ENCODE measurements at places on chromosomes 12 and 14.

DNA sequence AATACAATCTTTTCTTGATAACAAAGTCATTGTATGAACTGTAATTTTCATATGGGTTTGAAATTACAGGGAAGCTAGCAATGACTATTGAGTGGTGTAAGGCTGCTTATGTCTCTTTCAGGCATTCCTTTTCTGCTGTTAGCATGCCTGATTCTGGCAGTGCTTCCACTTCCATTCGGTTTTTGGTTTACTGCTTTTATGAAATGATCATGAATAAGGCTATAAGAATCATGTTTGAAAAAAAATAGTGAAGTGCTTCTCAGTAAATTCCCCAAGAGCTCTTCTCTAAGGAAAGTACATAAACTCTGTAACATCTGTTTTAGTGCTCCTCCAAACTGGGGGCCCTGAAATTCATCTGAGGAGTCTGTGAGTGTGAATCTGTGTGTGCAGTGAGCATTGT, 434.0 kb upstream of the RGS6 start:
- DNase-seq = no peak

DNA sequence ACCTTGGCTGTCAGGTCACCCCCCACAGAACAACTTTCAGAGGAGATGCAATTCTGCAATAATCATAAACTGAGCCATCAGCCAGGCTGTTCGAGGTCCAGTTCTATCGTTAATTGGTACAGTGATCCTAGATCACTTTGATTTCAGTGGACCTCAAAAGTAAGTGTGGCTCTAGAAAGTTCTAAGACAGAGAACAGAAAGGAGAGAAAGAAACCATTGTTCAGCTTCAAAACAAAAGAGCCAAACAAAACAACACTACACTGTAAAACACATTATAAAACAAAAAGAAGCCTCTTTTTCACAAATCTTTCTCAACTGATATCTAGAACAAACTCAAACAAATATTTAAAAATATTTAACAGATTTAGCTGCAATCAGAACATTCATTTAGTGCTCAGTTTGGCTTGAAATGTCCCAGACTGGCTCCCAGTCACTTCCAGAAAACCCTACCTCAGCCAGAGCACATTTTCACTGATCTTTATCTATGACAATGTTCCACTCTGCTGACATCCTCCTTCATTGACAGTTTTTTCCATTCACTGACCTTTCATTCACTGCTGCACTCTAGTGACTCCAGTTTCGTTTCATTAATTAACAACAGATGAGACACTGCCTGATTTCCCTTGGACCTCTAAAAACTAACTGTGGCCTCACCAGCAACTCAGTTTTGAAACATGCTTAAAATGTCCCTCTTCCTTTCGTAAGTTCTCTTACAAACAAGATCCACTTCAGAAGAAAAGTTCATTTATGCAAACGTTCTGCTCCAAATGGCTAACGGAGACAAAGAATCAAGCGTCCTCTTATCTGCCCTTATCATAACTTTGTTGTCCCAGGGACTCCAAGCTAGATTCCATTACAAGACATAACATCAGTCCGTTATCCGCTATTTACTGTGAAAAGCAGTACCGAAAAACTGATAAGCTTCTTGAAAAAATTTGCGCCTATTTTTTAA, 56.8 kb downstream of the DUSP16 start:
- DNase-seq = no peak

DNA sequence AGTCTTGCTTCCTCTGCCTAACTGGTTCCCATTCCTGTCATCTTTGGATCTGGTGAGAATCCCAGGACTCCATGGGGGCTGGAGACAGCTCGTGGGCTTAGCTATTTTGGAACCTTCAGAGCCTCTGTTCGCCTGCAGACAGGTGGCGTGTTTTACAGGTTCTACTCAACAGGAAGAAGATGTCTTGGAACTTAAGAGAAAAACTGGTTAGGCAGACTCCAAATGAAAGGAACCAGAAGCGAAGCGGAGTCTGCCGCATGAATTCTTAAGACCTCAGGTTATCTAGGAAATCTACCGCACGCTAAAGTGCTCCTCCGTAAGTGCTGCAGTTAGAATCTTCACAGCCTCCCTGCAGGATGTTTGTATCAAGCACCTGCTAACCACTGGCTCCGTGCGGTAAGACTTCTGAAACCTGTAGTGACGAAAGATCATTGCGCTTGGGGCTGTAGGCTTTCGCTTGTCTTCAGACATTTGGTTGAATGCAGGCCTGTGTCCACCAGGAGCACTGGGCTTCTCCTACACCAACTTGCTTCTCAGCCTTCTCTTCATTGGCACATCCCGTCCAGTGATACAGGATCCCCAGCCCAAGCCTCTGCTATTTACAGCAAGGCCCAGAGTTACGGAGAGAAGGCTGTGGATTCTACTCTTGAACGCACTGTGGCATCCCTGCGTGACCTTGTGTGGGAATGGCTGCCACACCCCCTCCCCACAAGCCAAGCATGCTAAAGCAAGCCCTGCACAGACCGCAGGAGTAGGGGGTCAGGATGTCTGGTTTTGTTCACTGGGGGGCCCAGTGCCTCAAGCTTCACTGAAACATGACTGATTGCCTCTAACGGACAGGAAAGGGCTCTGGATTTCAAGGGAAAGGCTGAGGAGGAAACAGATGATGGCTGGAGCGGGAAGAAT, 35.0 kb downstream of the ACADS start:
- DNase-seq = no peak

DNA sequence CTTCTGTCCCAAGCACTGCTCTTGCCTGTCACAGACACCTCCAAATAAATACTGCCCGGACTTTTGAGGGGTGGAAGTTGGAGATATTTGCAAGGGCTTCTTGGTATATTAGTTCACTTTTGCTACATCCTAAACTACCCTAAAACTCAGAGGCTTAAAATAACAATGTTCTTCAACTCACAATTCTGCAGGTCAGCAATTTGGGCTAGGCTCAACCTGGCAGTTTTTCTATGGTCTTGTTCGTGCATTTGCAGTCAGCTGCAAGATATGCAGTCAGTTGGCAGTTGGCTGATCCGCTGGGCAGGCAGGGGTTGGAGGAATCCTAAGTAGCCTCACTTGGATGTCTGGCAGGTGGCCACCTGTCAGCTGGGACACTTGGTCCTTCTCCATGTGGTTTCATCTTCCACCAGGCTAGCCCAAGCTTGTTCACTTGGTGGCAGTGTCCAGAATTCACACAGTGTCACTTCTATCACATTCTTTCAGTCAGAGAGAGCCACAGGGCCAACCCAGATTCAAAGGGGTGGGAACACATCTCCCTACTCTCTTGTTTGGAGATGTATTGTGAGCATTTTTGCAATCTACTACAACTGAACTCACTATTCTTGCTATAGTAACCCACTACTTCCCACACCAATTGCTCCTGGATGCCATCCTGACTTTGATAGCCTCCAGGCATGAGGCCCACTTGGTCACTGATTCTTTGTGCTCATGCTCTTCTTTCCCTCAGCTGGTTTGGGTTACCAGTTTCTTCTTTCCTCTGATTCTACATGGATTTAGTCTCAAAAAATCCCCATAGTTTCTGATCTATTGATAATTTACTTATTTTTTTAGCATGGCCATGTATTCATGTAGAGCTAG, 27.8 kb upstream of the CAPRIN2 start:
- DNase-seq = no peak

GRCh38 chr14:71429902-71430301, 502.3 kb upstream of the RGS6 start:
- no peak for DNase-seq

DNA sequence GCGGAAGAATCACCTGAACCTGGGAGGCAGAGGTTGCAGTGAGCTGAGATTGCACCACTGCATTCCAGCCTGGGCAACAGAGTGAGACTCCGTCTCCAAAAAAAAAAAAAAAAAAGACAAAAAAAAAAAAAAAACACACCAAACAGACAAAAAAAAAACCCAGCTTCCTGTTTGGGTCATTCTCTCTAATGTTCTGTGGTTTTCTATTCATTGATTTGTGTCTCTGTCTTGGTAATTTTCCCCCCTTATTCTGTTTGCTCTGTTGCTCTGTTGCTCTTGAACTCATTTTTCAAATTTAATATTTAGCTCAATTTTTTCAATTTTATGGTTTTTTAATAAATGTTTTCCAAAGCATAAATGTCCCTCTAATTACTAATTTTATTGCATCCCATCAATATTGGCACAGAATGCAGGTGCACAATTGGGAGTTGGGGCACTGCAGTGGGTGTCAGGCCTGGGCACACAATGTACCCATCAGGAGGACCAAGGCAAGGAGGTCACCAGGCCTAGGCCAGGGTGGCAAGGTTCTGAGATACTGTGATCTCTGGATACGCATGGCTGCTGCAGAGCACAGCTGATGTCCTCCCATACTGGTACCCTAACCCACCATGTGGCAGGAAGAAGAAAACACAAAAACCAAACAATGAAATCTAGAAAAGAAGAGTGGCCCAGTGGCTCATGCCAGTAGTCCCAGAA, 8.0 kb upstream of the GNPTAB start:
- DNase-seq = peak; percentile 46

GRCh38 chr12:84641940-84642545, 270.6 kb downstream of the SLC6A15 start:
- no peak for DNase-seq

DNA sequence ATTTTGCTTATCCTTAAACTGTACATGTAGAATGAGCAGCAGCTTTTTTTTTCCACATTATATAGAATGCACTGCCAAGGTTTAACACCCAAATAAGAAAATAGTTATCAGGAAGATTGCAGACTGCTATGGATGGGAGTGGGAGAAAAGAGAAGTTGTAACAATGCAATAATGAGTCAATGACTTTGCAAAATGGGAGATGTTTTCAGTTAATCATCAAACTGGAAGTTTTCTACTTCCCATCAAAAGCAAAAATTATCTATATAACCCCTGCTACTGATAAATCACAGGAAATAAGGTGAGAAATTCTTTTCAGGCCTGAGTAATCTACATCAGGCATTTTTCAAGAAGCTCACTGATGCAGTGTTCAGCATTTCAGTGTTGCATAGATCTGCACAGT, 309.1 kb downstream of the GXYLT1 start:
- DNase-seq = no peak

- DNase-seq = no peak
Measured at GRCh38 chr14:105227346-105227745, 21.0 kb upstream of the BTBD6 start.

DNA sequence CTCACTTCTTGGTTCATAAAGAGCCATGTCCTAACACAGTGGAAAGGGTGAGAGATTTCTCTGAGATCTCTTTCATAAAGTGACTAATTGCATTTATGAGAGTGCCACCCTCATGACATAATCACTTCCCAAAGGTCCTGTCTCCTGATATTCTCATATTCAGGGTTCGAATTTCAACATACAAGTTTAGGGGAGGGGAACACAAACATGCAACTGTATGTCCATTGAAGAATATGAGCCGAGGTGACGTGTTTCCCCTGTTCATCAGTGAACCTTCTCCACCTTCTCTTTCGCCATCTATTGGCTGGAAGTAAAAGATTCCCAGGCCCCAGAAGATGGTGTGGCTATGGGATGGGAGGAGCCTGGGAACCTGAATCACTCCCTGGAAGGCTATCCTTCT, 354.2 kb upstream of the ATP2B1 start:
- DNase-seq = no peak
